Urinary bladder (tissue), 4 donors: ENCODE measurements at places on chromosomes 6 and 20. TPM values are rescaled to one million over a fixed set of nuclear protein-coding genes. Genes with fewer than 3 reads are reported as not detected.

- no peak for DNase-seq
Observed at GRCh38 chr20:23365390-23366165, 3.6 kb downstream of the GZF1 start.

DNA sequence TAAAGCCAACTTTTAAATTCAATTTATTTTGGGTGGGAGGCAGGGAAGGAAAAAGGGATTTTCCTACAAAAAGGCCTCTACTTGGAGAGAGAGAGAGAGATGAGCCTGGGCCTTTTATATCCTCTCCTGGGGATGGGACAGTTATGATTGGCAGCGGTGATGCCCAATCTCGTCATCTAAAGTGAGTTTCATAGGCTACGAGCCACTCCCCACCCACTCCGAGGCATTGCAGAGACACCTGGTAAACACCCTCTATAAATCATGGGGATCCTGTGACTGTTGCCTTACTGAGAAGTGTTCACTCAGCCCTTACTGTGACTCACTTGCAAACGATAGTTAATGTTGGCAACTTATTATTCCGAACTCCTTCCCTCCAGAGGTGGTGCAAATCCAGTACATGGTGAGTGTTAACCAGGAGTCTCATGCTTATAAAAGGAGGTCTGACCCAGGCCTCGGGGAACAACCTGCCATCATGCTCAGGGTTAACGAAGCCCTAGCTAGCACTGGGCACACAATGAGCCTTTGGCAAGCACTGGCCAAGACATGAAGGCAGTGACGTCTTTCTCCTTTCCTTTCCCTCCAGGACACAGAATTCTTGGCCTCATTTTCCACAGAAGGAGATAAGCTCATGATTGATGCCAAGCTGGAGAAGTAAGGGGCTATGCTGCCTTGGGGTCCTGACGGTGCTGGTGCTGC, 20.5 kb downstream of the BPIFB4 start:
- no peak for DNase-seq

- no peak for DNase-seq
Observed at GRCh38 chr20:20000211-20000968, 16.8 kb upstream of the NAA20 start.

DNA sequence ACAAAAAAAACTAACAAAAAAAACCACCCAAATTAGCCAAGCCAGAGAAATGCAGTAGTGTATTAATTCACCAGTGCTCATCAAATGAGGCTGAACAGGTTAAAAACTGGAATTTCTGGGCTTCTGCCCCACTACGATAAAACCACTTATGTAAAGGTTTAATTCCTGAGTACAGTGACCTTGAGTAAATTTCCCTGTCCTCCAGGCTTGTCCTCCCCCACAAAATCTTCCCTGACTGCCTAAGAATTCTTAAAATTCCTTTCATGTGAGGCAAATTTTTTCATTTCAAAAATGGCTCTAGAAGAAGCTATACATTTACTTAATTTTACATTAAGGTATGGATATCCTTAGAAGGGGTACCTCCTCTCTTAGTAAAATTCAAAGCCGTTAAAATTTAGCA, 80.1 kb upstream of the ID4 start:
- DNase-seq: no peak

GRCh38 chr6:115887891-115888290, 172.8 kb downstream of the FRK start:
- no peak for DNase-seq

DNA sequence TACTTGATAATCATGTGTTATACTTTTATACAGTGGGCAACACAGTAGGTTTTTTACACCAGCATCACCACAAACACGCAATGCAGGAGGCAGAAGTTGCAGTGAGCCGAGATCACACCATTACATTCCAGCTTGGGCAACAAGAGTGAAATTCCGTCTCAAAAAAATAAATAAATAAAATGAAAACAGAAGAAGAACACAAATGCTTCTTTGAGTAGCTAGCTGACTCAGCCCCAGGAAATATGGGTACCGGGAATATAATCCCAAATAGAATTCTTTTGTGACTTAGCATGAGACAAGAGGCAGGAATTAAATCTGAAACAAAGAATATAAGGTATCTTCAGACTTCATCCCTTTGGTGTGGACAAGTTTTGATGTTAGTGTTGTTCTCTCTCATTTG, 164.2 kb upstream of the ATXN1 start:
- no peak for DNase-seq

DNA sequence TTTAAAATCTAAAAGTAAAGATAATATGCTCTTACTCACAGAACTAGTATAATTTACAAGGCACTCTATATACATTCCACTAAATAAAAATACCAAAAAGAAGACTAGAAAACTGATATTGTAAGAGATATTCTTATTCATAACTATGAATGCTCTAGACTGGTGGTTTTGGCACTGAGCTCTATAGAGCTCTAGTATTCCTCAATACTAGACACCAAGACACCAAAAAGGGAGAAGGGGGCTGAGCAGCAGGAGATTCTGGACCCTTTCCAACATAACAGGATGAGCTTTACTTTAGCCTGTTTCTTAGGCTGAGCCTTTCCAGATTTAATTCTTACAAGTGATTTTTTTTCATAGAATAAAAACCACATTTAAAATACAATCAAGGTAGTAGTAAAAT, 173.6 kb downstream of the COL21A1 start:
- DNase-seq: no peak

KIF13A gene
- polyA plus RNA-seq: 41.1 TPM
